ENCODE measurements at places on chromosomes 4 and X.

DNA sequence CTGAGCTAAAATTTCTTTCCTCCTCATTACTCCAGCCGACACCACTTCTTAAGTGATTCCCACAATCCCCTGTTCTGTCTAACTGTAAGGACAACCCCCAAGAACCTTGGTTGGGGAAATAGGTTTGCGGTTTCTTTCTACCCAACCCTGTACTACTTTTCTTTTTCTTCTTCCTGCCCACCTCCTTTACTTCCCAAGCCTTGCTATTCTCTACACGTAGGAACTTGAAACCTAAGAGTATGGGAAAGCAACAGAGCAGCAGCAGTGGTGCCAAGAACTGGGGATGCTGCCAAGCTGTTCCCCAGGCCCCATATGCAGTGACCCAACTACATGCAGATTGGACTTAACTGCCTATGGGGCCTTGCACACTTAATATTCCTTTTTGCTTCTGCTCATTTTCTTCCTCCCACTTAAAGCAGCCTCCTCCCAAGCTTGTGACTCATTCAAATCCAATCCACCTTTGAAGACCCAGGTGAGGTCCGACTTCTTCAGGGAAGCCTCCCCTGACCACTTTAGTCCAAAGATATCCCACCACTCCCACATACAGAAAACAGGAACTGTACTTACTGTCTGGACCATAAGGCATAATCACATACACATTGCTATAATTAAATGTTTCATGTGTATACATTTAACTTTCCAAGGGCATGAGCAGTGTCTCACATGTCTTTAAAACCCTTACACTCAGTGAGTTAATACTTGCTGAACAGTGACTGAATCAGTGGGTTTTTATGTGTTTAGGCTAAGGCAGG lies 1.7 kb downstream of the FAM120C start:
- DNase-seq: no peak

DNA sequence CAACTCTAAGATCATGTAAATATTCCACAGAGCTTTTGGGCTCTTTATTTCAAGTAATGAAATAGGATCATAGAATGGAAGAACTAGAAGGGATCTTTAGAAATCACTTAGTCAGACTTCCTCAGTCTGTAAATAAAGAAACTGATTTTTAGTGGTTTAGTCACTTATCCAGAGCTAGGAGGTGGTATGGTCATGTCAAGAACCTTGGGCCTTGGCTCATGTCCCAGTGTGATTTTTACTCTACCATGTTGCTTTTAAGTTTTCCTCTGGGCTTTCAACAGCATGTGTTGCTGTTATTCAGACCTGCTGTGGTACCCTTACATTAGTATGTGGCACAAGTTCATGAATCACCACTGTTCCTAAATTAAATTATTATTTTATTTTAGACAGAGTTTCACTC lies 184.9 kb downstream of the FRAS1 start:
- DNase-seq: no peak

DNA sequence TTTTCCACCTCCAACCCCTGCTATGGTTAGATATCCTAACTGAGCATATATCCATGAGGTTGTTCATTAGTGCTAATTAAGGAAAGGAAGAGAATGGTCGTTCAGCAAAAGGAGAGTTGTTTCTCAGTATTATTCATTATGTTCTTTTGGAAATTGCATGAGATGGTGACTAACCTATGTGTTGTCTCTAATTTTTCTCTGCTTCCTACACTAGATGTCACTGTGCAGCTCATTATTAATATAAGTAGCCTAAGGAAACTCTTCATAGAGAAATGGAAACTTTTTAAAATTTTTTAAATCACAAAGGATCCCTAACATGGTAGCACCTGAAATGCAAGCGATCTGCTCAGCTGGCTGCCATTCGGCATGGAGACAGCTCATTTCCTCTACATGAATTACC lies 67.7 kb upstream of the FAM9A start:
- no peak for DNase-seq

DNA sequence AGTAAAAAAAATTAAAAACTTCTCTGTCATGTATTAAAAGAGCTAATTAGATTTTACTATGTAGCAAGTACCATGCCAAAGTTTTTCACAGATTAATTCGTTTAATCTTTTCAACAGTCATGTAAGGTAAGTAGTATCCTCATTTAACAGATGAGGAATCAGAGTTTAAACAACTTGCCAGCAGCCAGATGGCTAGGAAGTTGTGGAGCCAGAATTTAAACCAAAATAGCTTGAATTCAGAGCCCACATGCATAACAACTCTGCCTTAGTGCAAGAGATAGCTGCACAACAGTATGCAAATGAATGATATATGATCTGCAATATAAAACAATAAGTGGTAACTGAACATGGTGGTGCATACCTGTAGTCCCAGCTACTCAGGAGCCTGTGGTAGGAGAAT lies 75.3 kb downstream of the NAP1L3 start:
- no peak for DNase-seq

DNA sequence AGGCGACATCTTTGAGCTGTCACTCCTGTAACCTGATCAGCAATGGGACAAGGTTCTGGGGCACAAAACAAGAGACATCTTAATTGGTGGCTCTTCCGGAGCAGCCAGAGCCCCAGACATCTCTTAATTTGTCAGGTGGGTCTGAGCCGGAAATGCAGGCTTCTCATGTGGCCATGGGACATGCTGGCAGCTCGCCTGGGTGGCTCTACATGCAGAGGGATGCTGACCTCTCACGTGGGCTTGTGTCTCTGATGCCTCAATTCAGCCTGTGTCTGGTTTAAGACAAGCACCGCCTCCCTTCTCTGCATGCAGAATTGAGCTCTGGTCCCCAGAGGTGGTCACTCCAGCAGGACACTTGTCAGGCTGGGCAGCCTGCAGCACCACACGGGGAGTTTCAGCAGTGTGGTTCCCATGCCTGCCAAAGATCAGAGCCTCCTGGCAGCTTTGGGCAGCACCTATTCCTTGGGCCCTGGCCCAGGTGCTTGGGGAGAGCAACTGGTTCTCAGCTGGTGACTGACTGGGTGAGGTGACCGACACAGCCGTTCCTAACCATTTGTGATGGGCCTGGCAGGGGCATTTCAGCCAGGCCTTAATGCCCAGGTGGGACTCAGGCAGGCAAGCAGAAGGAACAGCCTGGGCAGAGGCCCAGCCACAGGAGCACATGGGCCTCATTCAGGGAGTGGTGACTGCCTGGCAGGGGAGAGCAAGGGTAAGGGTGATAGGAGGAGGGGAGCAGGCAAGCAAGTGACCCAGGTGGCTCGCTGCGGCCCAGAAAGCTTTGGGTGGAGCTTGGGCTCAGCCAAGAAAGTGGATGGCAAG lies 53.4 kb downstream of the HMX1 start:
- DNase-seq: no peak

GRCh38 chr4:1057403-1057745 lies 45.9 kb downstream of the FGFRL1 start:
- DNase-seq: no peak

DNA sequence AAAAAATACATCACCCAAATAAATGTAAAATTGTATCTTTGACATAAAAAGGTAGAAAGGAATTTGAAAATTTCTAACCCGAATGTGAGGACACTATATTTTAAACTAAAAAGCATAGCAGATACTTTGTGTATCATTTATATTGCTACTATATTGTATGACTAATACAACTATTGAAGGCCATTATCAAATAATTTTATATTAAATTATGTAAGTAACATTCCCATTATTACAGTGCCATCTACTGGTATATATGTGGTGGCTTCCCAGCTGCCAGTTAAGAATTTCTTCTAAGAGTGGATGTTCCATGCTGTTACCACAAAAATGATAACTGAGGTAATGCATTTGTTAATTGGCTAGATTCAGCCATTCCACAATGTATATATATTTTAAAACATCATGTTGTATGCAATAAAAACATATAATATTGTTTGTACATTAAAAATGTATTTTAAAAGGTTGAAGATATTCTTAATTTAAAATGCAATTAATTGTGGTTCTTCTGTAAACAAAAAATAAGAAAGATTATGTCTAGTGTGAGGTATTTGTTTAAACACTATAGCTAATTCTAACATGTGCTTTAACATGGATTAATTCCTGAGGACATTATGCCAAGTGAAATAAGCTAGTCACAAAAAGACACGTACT lies 65.3 kb downstream of the EGF start:
- DNase-seq: no peak

DNA sequence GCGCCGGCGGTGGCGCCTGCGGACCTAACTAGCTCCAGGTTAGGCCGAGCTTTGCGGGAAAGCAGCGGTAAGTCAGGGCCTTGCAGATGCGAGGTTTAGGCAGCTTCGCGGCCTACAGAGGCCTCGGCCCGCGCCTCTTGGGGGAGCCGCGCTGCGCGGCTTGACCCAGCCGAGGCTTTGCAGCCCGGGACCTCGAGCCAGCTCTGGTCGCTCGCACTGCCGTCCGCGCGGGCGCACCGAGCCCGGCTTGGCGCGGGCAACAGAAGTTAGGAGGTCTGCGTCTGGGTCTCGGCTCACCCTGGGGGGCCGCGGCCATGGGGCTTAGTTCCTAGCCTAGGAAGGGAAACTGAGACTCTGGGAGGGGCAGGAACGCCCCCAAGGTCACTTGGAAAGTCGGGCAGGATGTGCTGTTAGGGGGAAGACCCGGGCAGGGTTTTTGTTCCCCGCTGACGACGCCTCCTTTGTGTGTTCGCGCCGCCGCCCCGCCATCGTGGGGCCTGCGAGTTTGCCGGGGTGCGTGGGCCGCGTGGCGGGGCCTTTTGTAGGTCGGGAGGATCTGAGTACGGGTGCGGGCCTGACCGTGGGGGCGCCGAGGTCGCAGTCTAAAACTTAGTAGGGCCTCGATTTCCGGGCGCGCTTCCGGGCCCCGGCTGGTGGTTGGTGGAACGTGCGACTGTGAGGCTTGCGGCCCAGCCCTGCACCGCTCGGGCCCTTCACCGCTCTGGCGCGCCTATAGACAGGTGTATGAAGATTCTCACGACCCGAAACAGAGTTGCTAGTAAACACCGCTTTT lies 482 bp downstream of the RNF4 start:
- DNase-seq: peak; percentile 38

GRCh38 chrX:63740382-63740781 lies 44.6 kb downstream of the ARHGEF9 start:
- DNase-seq: no peak

DNA sequence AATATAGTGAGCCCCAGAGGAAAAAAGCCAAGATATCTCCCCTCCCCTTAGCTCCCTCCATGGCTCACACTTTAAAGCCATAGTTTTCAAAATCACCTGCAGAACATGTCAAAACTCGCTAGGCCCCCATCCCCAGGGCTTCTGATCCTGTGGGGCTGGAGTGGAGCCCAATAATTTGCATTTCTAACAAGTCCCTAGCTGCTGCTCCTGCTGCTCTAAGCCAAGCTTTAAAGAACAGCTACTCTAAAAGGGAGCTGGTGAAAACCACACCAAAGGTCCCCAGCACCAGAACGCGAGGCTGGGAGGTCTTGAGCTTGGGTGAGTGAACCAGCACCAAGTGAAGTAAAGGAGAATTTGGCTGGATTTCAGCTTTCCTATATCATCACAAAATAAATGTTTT lies 237.1 kb downstream of the ZNF674 start:
- no peak for DNase-seq

DNA sequence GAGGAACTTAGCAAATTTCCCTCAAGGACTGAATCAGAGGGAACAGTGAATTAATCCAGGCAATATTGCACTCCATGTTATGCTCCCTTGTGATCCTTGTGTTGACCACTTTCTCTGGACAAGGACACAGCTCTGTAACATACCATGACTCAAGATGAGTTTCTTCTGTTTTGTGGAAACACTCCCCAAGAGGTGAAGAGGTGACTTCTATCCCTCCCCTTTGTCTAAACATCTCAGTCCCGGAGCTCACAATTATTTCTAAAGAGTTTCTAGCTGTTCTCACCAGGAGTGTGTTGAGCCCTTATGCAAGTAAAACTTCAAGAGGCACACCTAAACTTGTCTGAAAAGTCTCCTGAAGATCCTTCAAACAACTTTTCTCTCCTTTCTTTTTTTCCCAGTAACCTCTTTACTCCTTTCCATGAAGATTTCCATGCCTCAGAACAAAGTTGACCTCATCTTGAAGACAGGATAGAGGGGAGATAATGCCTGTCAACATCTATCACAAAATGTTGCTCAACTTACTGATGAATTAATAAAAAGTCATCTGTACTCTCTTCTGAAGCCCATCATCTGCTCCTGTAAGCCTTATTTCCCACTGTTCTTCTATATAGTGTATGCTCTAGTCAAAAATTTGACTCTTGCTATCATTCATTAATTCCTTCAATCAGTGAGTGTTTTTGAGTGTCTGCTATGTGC lies 429.1 kb downstream of the SPRY1 start:
- DNase-seq: no peak

GRCh38 chr4:3367866-3368265 lies 73.9 kb upstream of the HGFAC start:
- DNase-seq: no peak

- no peak for DNase-seq
These were observed 8.6 kb downstream of the DAPP1 start for GRCh38 chr4:99825272-99825671.

- no peak for DNase-seq
These were observed 7.0 kb downstream of the SFRP2 start for GRCh38 chr4:153781717-153782416.

DNA sequence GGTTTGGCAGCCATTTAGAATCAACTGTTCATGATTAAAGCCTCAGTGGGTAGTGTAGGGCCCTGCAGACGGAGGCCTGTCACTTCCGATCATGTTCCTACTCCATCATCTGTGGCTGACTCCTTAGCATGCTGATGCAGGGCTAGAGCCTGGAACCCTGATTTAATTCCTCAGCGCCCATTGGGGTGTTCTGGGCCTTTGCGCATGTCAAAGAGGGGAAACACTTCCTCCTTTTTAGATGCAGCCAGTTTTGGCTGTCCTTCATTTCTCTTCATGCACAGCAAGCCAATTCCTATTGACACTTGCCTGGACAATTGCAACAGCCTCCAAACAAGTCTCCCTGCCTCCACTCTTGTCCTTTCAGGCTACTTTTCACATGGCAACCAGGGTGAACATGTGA lies 51.9 kb upstream of the MAGEA4 start:
- no peak for DNase-seq

GRCh38 chr4:108055787-108056186 lies 66.1 kb downstream of the HADH start:
- DNase-seq: no peak

- no peak for DNase-seq
These were observed 2.0 kb downstream of the ANTXR2 start for GRCh38 chr4:80070880-80071603.

DNA sequence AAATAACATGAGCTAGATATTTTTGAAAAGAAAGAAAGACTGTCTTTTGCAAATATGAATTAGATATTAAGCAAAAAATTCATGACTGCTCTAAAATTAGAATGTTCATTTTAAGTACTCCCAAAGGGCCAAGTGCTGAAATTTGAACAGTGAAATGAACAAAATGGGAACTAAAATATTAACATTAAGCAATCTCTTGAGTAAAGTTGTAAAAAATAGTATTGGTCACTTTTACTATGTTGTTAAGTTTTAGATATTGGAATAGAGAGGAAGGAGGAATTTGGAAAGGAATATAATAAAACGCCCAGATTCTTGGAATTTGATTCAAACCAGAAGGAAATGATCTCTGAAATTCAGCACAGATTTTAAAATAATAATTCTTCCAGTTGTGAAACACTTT lies 125.9 kb upstream of the ANK2 start:
- no peak for DNase-seq

GRCh38 chr4:158704274-158704673 lies 18.9 kb downstream of the PPID start:
- DNase-seq: no peak

- no peak for DNase-seq
These were observed 171.8 kb upstream of the FAM9B start for GRCh38 chrX:9205599-9206223.

Data from activated CD4-positive, CD25-positive, alpha-beta regulatory T cell (primary cell).